Activated T-helper 1 cell treated with anti-CD3 and anti-CD28 coated beads, Interleukin-2, amount 50 U/mL, for 16 hours (primary cell): ENCODE measurements at places on chromosomes 11 and 22.

DNA sequence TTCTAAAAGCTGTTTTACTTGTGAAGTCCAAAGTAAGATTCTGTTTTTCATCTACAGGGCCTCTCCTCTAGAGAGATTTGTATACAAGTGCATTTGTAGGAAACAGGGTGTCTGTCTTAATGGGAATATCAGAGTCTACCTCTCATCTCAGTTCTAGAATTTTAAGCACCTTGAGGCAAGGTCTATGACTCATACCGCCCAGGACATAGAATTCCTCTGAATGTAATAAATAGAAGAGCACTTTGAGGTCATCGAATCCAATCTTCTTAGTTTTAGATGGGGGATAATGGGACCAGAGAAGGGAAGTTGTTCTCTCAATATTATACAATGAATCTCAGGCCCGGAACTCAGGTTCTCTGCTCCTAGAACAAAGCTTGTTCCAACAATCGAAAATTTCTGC is 101.8 kb upstream of the TIMP3 start:
- DNase-seq, result no peak

GRCh38 chr11:33412241-33412640 is 155.1 kb downstream of the HIPK3 start:
- no peak for DNase-seq

GRCh38 chr11:111627591-111627990 is 25.3 kb downstream of the SIK2 start:
- no peak for DNase-seq

GRCh38 chr11:61707574-61707973 is 27.4 kb downstream of the DAGLA start:
- no peak for DNase-seq

DNA sequence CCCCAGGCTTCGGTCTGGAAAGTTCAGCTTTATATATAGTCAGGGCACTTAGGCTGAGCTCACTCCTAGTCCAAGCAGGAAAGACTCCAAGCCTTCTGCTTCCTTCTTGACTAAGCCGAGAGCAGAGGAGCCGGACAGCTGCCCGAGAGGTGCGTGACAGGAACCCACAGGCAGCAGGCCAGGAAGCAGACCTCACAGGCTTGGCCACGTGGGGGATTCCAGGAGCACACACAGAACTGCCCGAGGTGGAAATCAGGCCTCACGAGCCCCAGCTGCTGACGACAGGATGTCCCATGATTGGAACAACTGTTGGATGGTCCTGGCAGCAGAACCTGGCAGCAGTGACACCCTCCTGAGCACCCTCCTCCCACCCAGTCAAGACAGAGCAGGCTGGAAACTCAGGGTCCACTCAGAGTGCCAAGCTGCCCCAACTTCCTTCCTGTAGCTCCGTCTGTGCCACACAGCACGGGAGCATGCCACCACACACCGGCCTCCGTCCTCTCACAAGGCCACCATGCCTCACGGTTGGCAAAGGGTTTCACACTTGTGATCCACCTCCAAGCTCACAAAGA is 5.4 kb downstream of the PLA2G6 start:
- DNase-seq, result peak; percentile 10

DNA sequence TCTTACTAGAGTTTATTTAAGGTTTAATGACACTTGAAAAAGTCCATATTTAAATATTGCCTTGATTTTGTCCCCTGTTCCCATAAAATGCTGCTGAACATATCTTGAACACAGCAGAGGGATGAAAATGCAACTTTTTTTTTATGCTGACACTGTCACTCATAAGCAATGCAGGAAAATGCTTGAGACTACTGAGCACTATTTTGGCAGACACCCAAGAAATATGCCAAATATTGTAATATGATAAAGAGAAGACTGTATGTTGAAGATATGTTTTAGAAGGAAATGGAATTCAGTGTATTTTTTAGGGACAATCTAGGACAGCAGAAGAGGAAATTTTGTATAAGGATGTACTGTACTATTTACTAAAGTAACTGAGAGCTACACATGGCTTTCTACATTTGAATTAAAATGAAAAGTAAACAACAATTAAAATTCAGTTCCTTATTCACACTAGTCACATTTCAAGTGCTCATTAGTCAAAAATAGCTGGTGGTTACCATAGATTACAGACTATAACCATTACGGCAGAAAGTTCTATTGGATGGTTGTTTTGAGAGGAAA is 58.6 kb downstream of the LRRC4C start:
- DNase-seq, result no peak

DNA sequence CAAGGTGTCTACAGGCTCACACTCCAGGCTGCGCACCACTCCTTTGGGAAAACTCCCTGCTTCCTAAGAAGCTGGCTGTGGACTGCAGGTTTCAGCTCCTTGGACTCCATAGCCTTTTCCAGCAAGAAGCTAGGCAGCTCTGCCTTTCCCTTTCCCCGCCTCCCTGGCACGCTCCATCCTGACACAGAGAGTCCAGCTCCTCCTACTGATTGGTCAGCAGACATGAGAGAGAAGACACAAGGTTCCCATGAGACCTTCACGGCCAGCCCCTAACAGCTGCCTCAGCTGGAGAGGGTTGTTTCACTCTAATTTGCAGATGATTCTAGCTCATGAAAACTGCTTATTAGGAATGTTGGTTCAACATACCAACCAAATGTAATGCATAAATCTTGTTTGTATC is 27.6 kb downstream of the TENM4 start:
- no peak for DNase-seq

DNA sequence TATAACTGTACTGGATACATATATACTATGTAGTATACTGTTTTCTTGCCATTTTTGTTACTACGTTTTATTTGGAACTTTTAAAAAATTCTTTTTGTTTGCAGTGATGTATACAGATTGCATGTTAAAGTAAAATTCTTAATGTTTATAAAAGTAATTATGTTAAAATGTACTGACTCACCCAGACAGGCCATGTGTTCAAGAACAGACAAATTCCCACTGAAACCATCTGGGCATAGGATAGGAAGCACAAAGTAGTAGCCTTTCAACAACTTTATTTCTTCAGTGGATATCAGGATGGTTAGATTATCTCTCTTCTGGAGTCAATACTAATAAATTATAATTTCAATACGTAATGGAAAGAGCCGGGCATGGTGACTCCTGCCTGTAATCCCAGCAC is 19.8 kb downstream of the PRMT3 start:
- no peak for DNase-seq

DNA sequence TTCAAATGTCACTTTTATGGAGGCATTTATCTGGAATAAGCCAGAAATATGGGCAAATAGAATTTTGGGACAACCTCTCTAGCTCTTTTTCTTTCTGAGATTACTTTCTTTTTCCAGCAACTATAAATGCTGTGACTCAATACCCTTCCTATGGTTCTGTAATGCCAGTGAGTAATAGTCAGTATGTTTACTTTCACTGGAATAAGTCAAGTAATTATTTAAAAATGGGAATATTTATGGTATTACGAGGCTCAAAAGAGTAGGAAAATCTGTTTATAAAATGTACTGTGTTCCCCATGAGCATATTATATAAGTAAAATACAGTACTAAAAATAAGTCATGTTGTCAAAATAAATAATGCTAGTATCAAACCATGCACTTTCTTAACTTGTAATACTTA is 750.5 kb downstream of the LUZP2 start:
- no peak for DNase-seq

DNA sequence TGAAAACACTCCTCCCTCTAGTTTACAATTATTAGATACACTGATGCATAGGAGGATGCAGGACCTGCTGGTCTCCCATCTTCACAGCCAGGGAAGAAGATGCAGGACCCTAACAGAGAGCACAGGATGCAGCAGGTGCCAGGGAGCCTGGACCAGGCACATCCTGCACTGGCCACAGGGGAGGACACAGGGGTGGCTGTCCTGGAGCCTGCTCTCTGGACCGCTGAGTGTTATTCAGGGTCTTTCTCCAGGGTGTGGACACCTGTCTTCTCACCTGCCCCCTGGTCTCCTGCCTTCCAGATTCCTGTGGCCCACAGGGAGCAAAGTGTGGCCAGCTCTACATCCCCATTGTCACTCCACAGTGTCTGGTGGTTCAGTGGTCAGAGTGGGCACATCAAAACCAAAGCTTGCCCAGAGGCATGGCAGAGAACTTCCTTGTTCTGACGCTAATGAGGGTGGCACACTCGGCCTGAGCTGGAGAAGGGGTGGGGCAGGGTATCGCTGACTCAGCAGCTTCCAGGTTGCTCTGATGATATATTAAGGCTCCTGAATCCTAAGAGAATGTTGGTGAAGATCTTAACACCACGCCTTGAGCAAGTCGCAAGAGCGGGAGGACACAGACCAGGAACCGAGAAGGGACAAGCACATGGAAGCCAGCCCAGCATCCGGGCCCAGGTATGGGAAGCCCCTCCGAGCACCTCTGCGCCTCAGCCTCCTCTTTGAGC is at the start of gene APOBEC3A:
TSS of gene APOBEC3A (plus strand) at position 564 of the 725 bp plus-strand sequence. CDS start at position 647, 83 bp downstream.
- no peak for DNase-seq

DNA sequence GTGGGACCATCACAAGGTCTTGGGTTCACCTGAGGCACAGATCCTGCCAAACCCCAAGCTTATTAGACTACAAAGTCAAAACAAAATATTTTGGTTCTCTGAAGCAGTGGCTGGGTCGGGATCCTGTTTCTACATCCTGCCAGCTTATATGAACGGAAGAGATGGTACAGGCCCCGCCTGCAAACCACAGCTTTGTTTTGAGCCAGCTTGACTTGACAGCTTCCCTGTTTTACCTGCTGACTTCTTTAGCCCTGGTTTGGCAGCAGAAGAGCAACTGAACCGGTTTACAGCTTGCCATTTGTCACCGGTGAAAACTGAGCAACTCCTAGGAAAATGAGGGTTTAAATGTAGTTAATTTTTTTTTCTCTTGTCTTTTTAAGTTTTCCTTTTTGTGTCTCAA is 11.4 kb downstream of the PACS1 start:
- DNase-seq, result peak; percentile 52

DNA sequence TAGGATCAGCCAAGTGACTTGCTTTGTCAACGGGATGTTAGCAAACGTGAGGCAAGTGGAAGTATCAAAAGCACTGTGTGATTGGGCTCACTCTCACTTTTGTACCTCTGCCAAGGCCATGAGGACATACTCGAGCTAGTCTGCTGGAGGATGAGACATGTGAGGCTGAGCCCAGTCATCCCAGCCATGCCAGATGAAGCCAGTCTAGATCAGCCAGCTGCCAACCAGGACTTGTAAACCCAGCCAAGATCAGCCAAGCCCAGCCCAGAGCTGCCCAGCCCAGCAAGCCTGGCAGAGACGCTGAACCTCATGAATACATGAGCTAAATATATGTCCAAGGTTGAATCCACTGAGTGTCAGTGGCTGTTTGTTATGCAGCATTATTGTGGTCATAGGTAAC is 369.7 kb downstream of the MN1 start:
- DNase-seq, result no peak

DNA sequence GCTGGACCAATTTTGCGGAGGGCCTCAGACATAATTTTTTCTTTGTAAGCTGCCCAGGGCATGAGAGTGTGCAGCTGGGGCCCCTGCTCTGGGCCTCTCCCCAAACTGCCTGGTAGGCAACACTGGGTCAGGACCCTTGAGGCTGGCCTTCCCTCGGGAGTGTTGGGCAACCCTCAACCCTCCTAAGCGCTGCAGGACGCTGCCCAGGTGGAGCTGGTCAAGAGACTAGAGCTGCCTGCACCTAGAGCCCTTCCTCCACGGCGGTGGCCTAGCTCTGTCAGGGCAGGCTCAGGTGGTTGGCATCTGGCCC is 505 bp upstream of the TMEM132A start:
- DNase-seq, result no peak

GRCh38 chr11:129975543-129975942 is 27.1 kb downstream of the PRDM10 start:
- DNase-seq, result no peak
